Activated naive CD8-positive, alpha-beta T cell treated with anti-CD3 and anti-CD28 coated beads for 36 hours (primary cell): ENCODE measurements at places on chromosomes 7 and 10.

DNA sequence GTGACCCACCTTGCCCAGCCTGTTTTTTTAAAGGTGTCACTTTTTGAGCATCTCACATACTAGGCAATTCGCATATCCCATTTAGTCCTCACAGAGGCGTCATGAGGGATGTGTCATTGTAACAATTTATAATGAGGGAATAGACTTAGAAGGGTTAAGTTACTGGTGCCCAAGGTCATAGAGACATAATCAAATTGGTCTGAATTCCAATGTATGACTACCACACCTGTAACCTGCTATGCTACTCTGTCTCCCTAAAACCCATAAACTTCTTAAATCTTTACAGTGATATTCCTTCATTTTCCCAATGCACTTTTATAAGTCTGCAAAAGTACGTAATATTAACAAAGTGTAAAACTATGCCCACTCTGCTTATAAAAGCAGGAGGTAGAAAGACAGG, 7.1 kb downstream of the ZMYND11 start:
- peaks cover 17% of the 10 kb centered on the region for H3K36me3 ChIP-seq
- H3K4me3 ChIP-seq: no peak overlapping the region
- H3K27me3 ChIP-seq: no peaks in the 10 kb centered on the region
- peaks cover 57% of the 10 kb centered on the region for H3K4me1 ChIP-seq

- no peak overlapping the region for H3K27ac ChIP-seq
- no peak for DNase-seq
- no peaks in the 10 kb centered on the region for H3K4me1 ChIP-seq
- no peak overlapping the region for H3K4me3 ChIP-seq
- peaks cover 5% of the 10 kb centered on the region for H3K27me3 ChIP-seq
- no peaks in the 10 kb centered on the region for H3K36me3 ChIP-seq
Measured at GRCh38 chr7:44541876-44542610, 913 bp upstream of the NPC1L1 start.

DNA sequence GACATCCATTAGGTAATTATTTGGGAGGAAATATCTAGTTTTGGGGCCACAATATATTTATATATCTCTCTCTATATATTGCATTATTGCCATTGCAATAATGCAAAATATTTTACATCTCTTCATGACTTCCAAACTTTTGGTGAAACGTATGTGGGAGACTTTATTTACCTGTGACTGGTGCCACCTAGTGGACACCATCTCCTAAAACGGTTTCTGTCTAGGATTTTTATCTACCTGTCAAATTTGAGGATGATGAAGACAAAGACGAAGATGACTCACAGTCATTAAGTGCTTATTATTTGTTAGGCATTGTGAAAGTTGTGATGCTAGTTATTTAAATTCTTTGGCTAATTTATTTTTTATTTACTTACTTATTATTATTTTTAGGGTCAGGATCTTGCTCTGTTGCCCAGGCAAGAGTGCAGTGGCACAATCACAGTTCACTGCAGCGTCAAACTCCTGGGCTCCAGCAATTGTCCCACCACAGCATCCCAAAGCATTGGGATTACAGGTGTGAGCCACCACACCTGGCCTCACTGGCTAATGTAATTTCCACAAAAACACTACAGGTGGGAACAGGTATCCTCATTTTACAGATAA, 18.7 kb upstream of the CBLL1 start:
- no peak overlapping the region for H3K27ac ChIP-seq
- H3K27me3 ChIP-seq: peaks cover 22% of the 10 kb centered on the region
- peak; percentile 18 for DNase-seq
- H3K4me1 ChIP-seq: no peaks in the 10 kb centered on the region
- no peaks in the 10 kb centered on the region for H3K36me3 ChIP-seq

- DNase-seq: no peak
- no peak overlapping the region for H3K27ac ChIP-seq
- peaks cover 32% of the 10 kb centered on the region for H3K27me3 ChIP-seq
- peaks cover 24% of the 10 kb centered on the region for H3K4me1 ChIP-seq
Measured at GRCh38 chr7:123533553-123533917, 860 bp downstream of the IQUB start.

GRCh38 chr7:32476816-32477648, 13.1 kb downstream of the LSM5 start:
- H3K27ac ChIP-seq: no peak overlapping the region
- no peak overlapping the region for H3K4me3 ChIP-seq
- DNase-seq: no peak
- no peaks in the 10 kb centered on the region for H3K36me3 ChIP-seq

DNA sequence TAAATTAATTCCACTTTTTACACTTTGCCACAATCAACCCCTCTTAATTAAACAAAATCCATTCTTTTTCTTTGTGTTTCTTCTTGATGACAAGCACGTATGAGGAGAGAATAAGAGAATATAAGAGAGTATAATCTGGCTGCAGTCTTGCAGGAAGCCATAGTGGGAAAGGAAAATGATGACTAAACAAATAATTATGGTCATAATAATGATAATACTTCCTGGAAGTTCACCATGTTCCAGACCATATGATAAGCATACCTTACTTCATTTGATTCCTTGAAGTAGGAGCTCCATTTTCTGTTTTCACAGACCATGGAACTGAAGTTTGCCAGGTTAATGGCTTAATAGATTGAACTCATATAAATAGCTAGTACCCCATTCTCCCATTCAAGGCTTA, 237.8 kb downstream of the SEMA3D start:
- peaks cover 4% of the 10 kb centered on the region for H3K27me3 ChIP-seq
- no peaks in the 10 kb centered on the region for H3K36me3 ChIP-seq
- H3K27ac ChIP-seq: no peak overlapping the region
- DNase-seq: no peak
- H3K4me3 ChIP-seq: no peak overlapping the region
- H3K4me1 ChIP-seq: no peaks in the 10 kb centered on the region

- no peak overlapping the region for H3K27ac ChIP-seq
- H3K36me3 ChIP-seq: peaks cover 10% of the 10 kb centered on the region
- H3K4me3 ChIP-seq: no peak overlapping the region
- H3K4me1 ChIP-seq: no peaks in the 10 kb centered on the region
- H3K27me3 ChIP-seq: no peaks in the 10 kb centered on the region
Measured at GRCh38 chr7:6153646-6154541, 118.5 kb downstream of the CYTH3 start.

GRCh38 chr10:85547460-85548023, 819.1 kb downstream of the GRID1 start:
- no peaks in the 10 kb centered on the region for H3K36me3 ChIP-seq
- no peak overlapping the region for H3K4me3 ChIP-seq
- peaks cover 38% of the 10 kb centered on the region for H3K27me3 ChIP-seq
- no peaks in the 10 kb centered on the region for H3K4me1 ChIP-seq
- no peak overlapping the region for H3K27ac ChIP-seq

DNA sequence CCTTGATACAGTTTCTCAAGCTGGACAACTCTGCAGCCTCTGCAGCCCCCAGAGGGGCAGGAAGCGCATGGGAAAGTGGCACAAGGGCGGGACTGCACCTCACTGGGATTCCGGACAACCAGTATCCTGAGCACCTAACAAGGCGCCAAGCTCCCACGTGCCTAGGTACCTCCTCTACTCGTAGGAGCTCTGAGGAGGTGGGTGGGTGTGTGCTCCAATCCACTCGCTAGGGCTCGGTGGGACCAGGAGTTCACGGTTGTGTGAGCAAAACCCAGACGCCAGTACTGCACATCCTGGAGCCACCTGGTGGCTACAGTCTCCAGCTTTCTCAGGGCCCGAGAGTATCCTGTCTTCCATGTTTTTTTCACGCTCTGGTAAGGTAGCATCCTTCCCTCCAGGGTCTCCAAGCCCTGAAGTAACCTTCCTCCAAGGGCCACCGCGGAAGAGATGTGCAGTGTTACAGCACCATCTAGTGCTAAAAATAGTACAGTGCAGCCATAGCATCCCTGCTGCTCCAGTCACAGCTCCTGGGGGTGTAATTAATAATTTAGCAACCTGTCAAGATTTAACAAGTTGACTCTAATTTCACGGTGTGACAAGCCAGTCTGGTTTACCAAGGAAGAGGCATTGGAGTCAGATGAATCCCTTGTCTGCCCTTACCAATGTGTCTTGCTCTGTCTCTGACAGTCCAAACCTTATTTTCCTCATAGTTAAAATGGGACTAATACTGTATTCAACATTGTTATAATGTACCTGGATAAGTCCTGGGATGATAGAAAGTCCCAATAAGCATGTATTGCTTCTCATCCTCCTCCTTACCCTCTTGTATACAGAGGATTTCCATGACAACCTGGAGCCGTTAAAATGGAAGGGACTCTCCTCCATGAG, 70.4 kb downstream of the HERPUD2 start:
- H3K4me1 ChIP-seq: peaks cover 2% of the 10 kb centered on the region
- DNase-seq: peak; percentile 30

- no peak overlapping the region for H3K27ac ChIP-seq
- no peaks in the 10 kb centered on the region for H3K36me3 ChIP-seq
- no peaks in the 10 kb centered on the region for H3K4me1 ChIP-seq
- H3K4me3 ChIP-seq: no peak overlapping the region
Measured at GRCh38 chr10:20892796-20893195, 4.3 kb downstream of the NEBL start.

DNA sequence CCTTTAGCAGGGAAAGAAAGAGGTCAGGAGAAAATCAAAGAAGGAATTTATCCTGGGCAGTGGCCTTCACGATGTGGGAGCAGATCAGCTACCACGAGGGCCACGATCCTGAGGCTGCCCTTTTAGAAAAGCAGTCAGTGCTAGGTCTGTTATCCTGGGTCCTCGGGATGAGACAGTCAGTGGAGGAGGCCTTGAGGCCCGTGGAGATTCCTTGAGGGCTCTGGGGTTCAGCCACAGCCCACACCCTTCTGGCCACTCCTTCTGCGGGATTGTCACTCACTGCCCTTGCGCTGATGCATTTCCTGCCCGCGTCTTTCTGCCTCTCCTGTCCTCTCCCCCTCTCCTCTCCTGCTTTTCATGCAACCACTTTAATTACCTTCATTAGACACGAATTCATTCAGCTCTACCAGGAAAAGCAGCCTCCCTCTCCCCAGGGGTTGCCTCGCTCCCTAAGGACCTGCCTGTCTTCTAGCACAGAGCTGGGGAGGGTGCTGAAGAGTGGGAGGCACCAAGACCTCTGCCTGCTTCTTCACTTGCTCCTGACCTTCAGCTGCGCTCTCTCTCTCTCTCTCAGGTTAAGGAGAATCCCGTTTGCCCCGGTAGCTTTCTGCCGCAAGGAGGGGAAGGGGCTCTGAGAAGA, 42.6 kb upstream of the LRRC4 start:
- peaks cover 15% of the 10 kb centered on the region for H3K36me3 ChIP-seq
- no peak for DNase-seq
- H3K27me3 ChIP-seq: no peaks in the 10 kb centered on the region
- no peak overlapping the region for H3K4me3 ChIP-seq
- H3K27ac ChIP-seq: no peak overlapping the region
- H3K4me1 ChIP-seq: peaks cover 13% of the 10 kb centered on the region

DNA sequence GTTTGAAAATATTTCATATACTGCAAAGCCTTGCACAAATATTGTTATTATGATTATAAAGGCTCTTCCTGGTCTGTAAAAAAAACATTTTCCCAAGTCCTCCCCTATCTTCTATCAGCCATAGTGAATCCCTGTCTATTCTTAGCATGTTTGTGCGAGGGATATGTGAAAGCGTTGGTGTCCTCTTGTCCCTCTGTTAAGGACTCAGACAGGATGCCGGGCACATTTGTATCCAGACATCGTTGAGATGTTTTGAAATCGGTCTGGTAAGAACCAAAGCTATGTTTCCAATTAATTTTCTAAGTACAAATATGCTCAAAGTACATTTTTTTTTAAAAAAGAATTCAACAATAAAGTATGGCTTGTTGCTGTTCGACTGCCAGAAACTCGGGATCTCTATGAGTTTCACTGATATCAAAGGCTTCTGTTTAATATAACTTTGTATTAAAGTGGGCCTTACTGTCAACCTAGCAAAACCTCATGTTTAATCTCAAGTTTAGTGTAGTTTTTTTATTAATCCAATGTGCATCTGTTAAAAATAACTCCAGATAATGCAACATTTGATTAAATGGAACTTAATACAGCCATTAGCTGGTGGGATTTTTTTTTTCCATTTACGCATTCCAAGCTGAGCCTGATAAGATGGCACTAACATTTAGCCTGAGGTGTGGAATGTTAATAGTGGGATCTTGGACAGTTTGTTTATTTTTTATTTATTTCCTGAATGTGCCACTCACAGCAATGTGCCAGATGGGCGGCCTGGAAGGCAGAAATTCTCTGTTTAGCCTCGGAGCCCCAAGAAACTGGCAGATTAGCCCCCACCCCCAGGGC, 754.3 kb downstream of the LRMDA start:
- no peaks in the 10 kb centered on the region for H3K4me1 ChIP-seq
- no peak overlapping the region for H3K4me3 ChIP-seq
- no peak overlapping the region for H3K27ac ChIP-seq
- no peaks in the 10 kb centered on the region for H3K27me3 ChIP-seq
- no peak for DNase-seq
- H3K36me3 ChIP-seq: no peaks in the 10 kb centered on the region

DNA sequence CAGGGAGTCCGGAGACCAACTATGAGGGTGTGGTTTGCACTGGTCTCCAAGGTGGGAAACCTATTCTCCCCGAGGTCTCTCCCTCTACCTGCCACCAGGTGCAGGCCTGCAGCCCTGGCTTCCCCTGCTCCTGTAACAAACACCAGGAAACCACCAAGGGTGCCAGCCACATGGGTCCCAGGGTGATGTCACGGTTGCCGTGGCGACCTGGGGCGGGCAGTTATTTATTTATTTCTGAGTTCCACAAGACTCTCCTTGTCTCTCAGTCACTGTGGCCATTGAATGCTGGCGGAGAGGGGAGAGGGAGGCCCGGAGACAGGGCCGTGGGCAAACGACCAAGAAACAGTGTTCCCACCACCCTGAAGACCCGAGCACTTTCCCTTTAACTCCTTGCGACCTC, 27.0 kb downstream of the MMD2 start:
- H3K4me1 ChIP-seq: no peaks in the 10 kb centered on the region
- no peak overlapping the region for H3K4me3 ChIP-seq
- no peak overlapping the region for H3K27ac ChIP-seq
- H3K27me3 ChIP-seq: no peaks in the 10 kb centered on the region
- H3K36me3 ChIP-seq: no peaks in the 10 kb centered on the region
